ENCODE measurements at places on chromosomes 2 and 18.

DNA sequence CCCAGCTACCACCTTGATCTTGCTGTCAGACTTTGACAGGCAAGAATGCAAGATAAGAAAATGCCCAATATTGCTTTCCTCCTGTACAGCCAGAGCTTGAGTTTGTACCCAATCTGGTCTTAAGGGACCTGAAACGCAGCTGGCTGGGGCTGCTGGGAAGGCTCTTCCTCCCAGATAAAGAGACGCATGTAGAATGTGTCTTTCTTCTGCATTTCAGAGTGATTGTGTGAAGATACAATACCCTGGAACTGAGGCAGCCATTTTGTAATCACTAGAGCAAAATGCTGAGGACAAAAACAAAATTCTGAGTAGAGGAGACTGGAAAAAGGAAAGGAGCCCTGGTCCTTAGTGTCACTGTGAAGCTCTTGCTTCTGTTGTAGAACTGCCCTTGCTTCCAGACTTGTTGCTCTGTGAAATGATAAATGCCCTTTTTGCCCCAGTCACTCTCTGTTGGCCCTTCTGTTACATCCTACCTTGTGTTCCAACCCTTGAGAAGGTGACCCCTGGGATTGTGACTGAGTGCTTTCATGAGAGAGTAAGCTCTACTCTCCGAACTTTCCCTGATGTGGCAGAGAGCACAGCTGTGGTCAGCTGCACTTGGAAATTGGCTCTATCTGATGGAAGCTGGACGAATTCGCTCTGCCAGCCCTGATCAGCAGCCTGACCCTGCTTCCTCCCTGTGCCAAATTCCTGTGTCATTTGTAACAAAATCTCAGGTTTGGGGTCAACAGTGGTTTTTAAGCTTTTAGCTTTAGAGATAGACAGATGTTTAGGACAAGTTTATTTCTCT, 137.4 kb upstream of the RBMS1 start:
- DNase-seq, result no peak

DNA sequence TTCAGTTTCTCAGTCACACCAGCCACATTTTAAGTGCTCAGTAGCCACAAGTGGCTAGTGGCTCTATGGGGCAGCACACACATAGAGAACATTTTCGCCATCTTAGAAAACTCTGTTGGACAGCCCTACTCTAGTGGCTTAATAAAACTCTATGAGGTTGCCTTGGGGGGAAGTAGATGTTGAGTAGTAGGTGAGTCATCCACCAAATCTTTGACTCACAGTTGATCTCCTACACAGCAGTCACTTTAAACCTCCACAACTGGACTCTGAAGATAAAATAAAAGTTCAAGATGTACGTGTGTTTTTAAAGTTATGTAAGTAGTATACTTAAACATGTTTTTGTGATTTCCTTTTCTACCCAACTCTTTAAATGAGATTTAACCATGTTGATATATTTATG, 379.0 kb downstream of the SETBP1 start:
- no peak for DNase-seq

- no peak for DNase-seq
Measured at GRCh38 chr2:164933671-164934189, 21.6 kb downstream of the SLC38A11 start.

- DNase-seq, result no peak
Measured at GRCh38 chr2:46674488-46674887, 195.1 kb downstream of the TMEM247 start.

- no peak for DNase-seq
Measured at GRCh38 chr2:196307775-196308305, 136.5 kb upstream of the STK17B start.

DNA sequence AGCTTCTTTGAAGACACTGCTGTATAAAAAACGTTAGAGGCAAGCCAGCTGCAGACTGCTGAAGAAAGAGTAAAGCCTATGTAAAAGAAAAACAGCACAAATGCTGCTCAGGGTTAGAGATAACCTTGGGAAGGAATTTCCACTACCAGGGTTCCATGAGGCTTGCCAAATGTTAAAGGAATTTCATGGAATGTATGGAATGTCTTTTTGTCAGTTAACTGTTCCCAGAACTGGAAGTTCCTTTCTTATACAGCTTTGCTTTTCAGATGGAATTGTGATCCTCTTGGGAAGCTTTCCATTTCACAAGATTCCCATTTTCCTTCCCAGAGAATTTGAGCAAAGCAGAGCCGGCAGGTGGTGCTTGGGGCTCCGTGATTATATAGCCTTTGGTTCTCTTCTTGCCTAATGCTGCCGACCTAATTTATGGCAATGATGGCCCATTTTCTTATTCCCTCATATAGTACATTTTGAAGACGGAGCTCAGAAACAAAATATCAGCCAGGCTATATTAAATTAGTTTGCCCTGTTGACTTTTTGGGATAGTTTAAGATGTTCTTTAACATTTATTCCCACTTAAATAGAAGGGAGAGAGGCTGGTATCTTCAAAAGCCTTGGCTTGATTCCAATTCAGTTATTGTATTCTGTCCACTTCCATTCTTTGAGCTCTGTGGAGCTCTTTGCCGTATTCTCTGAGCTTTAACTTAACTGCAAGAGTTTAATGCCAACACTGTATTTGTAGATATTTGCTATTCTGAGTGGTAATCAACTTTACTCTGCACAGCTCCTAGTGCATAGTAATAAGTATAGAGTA, 162.3 kb downstream of the PHLPP1 start:
- DNase-seq, result no peak

DNA sequence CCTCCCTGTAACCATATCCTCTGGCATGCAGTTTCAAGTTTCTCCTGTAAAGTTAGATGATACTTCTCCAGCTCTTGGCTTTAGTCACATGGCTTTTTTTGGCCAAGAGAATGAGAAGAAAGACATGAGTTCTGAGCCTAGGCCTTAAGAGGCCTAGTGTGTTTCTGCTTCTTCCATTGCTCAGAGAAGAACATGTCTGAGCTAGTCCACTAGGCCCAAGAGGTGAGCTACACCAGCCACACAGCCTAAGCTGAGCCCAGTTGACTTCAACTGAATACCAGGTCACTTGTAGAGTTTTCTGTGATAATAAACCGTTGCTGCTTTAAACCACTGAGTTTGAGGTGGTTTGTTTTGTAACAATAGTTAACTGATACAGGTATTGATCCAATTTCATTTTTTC, 19.9 kb upstream of the EFEMP1 start:
- no peak for DNase-seq

GRCh38 chr2:223635080-223635479, 32.9 kb upstream of the SCG2 start:
- DNase-seq, result no peak

- DNase-seq, result no peak
Measured at GRCh38 chr2:49032126-49032525, 122.2 kb downstream of the FSHR start.

- DNase-seq, result no peak
Measured at GRCh38 chr18:43009674-43010073, 105.8 kb downstream of the RIT2 start.

- DNase-seq, result no peak
Measured at GRCh38 chr18:49094136-49094535, 143.4 kb upstream of the SMAD7 start.

- no peak for DNase-seq
Measured at GRCh38 chr2:135951041-135951583, 34.3 kb downstream of the DARS1 start.

DNA sequence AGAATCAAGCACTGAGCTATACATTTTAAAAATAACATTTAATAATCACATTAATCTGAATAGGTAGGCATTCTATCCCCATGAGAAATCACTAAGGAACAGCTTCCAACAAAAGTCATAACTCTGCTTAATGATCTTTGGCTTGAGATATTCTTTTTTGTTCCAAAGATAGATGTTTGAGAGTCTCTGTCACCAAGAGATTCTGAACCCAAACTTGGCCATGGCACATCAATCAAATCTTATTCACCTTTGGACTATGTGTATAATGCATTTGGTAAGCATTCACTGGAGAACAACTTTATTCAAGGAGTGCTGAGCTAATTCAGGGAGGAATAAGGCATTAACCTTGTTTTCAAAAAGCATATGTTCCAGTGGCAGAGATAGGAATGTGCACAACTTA, 743.3 kb downstream of the SLC4A3 start:
- DNase-seq, result no peak

DNA sequence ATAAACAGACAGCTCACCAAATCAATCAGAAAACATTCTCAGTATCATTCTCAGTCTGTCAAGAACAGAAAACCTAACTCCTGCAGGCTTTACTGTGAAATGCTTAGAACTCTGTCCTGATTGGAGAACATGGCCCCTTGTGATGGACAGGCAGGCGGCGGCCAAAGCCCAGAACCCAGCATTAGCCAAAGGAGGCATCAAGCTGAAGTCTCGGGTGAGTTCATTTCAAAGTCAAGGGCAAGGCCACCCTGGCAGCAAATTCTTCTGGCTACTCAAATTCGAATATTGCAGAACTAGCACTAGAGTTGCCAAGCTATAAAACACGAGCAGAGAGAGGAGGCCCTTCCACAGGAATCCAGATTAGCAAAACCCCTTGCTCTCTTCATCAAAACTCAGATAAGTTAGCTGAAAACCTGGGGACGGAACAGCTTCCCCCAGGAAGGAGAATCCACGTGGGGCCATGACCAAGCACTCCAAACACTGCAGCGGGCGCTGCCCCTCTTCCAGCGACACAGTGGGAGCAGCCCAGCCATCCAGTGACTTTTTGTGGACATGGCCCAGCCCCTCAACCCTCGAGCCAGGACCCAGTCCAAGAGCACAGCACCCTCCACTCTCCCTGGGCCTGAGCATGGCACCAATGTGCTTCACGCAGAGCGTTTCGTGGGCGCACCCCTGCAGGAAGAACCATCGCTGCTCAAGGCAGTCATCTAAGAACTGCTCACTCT, 98.6 kb downstream of the HDAC4 start:
- no peak for DNase-seq

DNA sequence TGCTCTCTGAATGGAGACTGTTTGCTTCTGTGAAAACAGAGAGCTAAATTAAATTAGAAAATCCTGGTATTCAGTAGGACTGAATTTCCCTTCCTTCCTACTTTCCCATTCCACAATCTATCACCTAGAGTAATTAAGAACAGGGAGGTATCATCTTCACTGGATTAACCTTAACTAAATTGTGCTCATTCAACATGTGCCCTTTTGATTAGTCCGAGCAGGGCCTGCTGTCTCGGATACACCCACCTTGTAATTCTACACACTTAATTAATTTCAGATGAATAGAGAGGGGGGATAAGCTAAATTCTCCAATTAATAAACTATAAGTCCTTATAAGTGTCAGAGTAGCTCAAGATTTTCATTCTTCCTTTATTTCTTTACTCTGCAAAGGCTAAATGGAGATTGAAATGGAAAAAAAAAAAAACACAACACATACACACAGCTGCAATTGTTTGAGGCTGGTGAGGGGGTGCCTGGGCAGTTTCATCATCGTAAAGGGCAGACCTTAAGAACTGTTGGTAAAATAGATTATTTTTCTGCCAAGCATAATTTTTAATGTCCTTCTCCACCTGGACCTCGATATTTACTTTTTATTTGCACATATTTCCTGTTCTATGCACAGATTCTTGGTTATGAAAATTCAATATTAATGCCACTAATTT, 157.1 kb upstream of the SIX2 start:
- no peak for DNase-seq

GRCh38 chr2:165586019-165586418, 116.5 kb downstream of the CSRNP3 start:
- no peak for DNase-seq

DNA sequence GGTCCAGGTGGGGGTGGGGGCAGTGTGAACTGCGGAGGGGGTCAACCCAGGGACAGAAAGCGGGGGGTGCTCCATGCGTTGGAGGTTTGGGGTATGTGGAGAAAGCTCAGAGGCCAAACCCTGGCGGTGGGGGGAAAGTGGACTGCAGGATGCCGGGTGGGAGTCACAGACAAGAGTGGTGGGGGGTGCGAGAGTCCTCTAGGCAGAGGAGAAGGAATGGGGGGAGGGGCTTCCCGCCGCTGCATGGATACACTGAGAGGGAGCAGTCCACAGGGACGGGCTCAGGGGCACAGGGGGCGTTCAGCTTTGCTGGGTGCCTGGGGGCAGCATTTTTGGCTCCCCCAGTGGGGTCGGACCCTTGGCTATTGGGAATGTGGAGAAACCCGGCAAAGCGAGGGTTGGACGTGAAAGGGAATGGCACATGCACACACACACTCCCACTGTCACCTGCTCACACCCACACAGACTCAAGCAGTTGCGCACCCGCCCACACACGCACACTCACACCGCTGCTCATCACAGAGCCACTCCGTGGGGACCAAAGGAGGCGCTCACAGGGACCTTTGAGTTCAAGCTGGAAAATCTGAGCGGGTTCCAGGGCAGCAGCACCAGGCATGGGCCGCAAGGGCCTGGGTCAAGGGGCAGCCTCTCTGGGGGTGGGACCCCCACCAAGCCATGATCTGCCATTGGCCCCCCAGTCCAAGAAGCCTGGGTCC, 7.7 kb downstream of the GBX2 start:
- DNase-seq, result no peak

DNA sequence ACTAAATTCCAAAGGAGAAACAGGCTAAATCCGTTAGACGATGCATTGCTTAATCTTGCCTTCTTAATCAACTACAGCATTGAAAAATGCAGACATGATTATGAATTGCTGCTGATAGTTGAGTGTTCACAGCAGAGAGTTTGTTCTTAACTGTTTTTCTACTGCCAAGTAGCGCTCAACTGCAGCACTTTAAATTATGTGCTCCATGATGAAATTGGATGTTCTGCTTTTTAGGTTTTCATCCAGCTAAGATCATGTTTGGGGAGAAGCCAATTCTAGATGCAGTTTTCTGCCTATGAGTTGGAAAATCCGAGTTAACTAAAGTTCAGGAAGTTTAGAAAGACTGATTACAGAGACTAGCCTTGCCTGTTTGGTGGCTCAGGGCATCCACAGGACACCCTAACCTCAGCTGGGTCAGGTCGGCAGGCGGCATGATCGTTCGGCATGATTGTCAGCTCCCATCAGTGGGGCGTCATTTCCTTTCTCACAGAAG, 119.4 kb upstream of the PIEZO2 start:
- DNase-seq, result no peak

- no peak for DNase-seq
Measured at GRCh38 chr2:204948024-204948763, 402.9 kb downstream of the PARD3B start.

- DNase-seq, result no peak
Measured at GRCh38 chr2:39620067-39620466, 45.6 kb upstream of the TMEM178A start.

DNA sequence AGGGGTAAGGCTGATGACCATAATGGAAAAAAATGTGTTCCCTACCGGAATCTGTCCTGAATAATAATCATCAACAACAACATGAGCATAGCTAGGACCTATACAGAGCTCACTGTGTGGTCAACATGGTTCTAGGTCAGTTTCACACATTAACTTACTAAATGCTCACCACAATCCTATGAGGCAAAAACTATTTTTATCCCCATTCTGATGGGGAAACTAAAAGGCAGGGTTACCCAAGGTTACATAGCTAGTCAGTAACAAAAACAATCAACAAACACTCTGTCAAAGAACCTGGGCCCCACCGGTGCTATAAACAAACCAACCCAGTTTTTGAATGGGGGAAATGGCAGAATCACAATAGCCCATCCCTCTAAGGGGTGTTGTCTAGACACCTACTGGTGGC, 40.1 kb downstream of the AOX1 start:
- DNase-seq, result no peak
